ENCODE measurements at places on chromosomes 1 and 21.

- no peak for DNase-seq
Measured at GRCh38 chr1:109812691-109813393, 49.1 kb upstream of the EPS8L3 start.

DNA sequence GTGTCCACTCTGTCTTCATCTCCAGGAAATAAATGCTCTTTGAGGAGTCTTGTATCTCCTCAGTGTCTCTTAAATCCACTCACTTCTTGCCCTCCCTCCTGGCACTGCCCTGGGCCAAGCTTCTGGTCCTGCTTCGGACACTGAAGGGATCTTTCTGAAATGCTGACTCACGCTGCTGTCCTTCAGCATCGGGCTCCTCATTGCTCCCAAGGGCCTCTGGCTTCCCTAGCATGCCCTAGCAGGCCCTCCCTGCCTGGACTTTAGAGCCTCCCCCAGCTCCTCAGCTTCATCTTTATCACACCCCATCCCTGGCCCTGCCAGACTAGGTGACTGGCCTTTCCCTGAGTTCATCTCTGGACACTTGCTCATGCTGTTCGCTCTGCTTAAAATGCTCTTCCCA lies 96.6 kb downstream of the FOXD2 start:
- DNase-seq: no peak

- no peak for DNase-seq
Measured at GRCh38 chr1:92408825-92409224, 77.9 kb downstream of the GFI1 start.

GRCh38 chr1:160080381-160081100 lies 797 bp upstream of the KCNJ9 start:
- no peak for DNase-seq
